Keratinocyte (primary cell): ENCODE measurements at places on chromosomes 2 and 18.

- H3K27me3 ChIP-seq = no peaks in the 10 kb centered on the region
- no peak for DNase-seq
- H3K4me3 ChIP-seq = no peak overlapping the region
- H3K4me1 ChIP-seq = no peaks in the 10 kb centered on the region
- H3K36me3 ChIP-seq = no peaks in the 10 kb centered on the region
- H3K27ac ChIP-seq = no peak overlapping the region
Measured at GRCh38 chr2:75153221-75153620, 46.1 kb downstream of the TACR1 start.

DNA sequence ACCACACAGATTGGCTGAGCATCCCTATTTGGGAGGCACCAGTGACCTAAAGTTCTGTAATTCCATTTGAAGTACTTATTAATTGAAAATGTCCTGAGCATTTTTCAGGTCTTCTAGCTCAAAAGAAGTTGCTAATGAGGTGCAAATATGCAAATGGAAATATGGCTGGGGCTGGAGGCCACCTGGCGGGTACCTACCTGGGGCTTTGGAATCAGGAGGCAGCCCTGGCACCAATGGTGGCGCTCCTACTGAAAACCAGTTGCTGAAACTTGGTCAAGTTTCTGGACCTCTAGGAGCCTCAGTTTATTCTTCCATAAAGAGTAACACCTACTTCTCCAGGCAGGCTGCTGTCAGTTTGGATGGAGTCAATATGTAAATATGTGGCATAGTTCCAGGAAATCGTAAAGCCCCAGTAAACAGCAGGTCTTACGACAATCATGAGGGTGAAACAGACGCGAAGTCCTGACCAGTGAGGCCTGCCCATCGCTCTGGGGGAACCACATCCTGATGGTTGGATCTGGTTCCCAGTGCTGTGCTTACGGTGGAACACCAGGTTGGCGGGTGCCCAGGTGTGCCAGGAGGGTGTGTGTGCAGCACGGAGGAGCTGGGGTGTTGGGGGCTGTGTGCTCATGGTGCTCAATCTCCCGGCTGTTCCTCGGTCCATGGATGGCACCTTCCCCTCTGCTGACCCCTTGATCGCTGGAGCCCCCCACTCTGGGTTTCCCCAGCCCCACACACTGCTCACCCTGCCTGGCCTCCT is 186.1 kb downstream of the TWIST2 start:
- no peak overlapping the region for H3K27ac ChIP-seq
- no peaks in the 10 kb centered on the region for H3K36me3 ChIP-seq
- H3K27me3 ChIP-seq = peaks cover 23% of the 10 kb centered on the region
- DNase-seq = no peak
- no peak overlapping the region for H3K4me3 ChIP-seq

DNA sequence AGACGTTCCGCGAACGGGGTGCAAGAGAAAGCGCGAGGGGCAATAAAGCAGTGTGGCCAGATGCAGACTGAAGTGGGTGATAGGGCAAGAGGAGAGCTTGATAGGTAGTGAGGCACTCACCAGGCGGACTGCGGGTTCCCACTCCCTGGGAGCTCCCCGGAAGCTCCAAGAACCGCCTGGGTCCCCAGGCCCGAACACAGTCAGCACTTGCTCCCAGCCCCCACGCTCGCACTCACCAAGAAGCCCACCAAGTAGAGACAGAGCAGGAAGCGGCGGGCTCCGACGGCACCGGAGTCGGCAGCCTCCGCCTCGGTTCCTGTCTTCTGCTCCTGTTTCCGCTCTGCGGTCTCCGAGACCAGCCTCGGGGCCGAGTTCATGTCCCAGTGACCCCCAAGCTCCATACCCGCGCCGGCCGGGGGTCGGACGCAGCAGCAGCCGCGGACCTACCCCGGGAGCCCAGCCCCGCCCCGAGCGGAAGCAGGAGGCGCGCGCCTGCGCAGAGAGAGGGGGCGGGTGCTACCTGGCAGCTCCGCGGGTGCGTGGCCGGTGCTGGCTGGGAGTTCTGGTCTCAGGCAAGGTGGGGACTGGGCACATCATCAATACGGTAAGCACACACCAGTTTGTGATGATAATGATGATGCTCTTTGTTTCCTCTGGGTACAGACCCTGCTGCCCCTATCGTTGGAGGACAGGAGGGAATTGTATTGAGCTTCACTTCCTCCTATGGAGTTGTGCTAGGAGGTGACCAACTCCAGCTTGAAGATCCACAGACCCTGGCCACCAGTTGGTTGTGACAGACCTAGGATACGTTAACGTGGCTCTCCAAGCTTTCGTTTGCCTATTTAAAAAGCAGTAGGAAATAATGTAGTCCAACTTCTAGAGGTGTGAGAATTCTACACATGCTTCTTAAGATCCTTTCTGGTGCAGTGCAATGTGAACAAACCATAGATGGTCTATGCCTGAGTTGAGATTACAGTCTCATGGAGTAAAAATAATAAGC is 25.1 kb upstream of the TMEM182 start:
- H3K4me1 ChIP-seq = peaks cover 14% of the 10 kb centered on the region
- DNase-seq = peak; percentile 32
- H3K27ac ChIP-seq = peak overlapping the region; percentile 62

- no peaks in the 10 kb centered on the region for H3K36me3 ChIP-seq
- no peak overlapping the region for H3K4me3 ChIP-seq
- peaks cover 19% of the 10 kb centered on the region for H3K27me3 ChIP-seq
- DNase-seq = no peak
Measured at GRCh38 chr2:30765191-30765590, 42.1 kb downstream of the CAPN13 start.

GRCh38 chr2:46299365-46300263 is 2.4 kb downstream of the EPAS1 start:
- H3K4me3 ChIP-seq = peak overlapping the region; percentile 93
- H3K27me3 ChIP-seq = no peaks in the 10 kb centered on the region
- peaks cover 24% of the 10 kb centered on the region for H3K4me1 ChIP-seq
- peaks cover 3% of the 10 kb centered on the region for H3K36me3 ChIP-seq
- H3K27ac ChIP-seq = peak overlapping the region; percentile 88
- no peak for DNase-seq

- no peak overlapping the region for H3K27ac ChIP-seq
- H3K36me3 ChIP-seq = no peaks in the 10 kb centered on the region
- H3K27me3 ChIP-seq = no peaks in the 10 kb centered on the region
- no peak for DNase-seq
- no peaks in the 10 kb centered on the region for H3K4me1 ChIP-seq
- no peak overlapping the region for H3K4me3 ChIP-seq
Measured at GRCh38 chr18:37778417-37779165, 213.0 kb upstream of the CELF4 start.

GRCh38 chr18:2515908-2516625 is 55.2 kb downstream of the METTL4 start:
- peaks cover 20% of the 10 kb centered on the region for H3K4me1 ChIP-seq
- peak; percentile 92 for DNase-seq
- H3K36me3 ChIP-seq = no peaks in the 10 kb centered on the region
- H3K4me3 ChIP-seq = no peak overlapping the region

DNA sequence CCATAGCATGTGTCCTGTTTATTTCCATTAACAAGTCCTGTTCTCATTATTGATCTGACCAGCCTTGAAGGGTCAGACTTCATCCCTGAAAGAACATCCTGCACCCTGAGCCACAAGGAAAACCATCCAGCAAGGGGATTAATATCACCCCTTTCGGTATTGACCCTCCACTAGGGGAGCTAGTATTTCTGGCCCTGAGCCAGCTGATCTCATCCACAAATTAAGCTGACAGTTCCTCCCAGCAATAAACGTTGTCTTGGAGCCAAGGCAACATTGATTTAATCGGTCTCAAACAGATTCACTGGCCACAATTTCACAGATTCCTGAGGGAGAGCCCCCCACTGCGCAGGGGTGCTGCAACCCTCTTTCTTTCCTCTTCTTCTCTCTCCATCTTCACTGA is 353.1 kb upstream of the FANCL start:
- H3K36me3 ChIP-seq = no peaks in the 10 kb centered on the region
- H3K4me1 ChIP-seq = no peaks in the 10 kb centered on the region
- no peak overlapping the region for H3K27ac ChIP-seq
- H3K27me3 ChIP-seq = no peaks in the 10 kb centered on the region
- no peak overlapping the region for H3K4me3 ChIP-seq

DNA sequence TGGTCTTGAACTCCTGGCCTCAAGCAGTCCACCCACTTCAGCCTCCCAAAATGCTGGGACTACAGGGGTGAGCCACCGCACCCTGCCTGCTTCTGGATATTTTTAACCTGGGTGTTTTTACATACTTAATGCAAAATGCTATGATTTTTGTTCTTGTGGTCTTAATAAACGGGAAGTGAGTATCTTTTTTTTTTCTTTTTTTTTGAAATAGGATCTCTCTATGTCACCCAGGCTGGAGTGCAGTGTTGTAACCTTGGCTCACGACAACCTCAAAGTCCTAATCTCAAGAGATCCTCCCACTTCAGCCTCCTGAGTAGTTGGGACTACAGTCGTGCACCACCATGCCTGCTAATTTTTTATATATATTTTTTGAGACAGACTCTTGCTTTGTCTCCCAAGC is 19.2 kb upstream of the ASXL2 start:
- no peaks in the 10 kb centered on the region for H3K36me3 ChIP-seq
- H3K27ac ChIP-seq = no peak overlapping the region
- H3K27me3 ChIP-seq = no peaks in the 10 kb centered on the region
- no peak for DNase-seq
- H3K4me1 ChIP-seq = no peaks in the 10 kb centered on the region

DNA sequence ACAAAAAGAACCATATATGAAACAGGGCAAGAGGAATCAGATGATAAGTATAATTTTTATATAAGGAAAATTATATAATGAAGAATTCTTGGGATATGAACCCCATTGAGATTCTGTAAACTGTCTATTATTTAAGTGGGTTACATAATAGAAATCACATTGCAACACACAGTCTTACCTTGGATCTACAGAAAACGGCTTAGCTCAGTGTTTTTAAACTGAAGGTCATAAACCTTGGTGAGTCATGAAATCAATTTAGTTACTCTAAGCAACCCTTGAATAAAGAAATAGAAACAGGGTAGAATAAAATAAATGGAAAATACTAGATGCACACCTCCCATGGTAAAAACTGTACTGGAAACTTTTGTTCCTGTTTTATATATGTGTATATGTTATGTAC is 50.7 kb downstream of the METTL8 start:
- H3K36me3 ChIP-seq = peaks cover 1% of the 10 kb centered on the region
- H3K4me1 ChIP-seq = no peaks in the 10 kb centered on the region
- no peak for DNase-seq

GRCh38 chr2:217960351-217960750 is 42.4 kb downstream of the TNS1 start:
- H3K36me3 ChIP-seq = no peaks in the 10 kb centered on the region
- peaks cover 17% of the 10 kb centered on the region for H3K27me3 ChIP-seq
- no peak for DNase-seq
- H3K4me1 ChIP-seq = peaks cover 3% of the 10 kb centered on the region

DNA sequence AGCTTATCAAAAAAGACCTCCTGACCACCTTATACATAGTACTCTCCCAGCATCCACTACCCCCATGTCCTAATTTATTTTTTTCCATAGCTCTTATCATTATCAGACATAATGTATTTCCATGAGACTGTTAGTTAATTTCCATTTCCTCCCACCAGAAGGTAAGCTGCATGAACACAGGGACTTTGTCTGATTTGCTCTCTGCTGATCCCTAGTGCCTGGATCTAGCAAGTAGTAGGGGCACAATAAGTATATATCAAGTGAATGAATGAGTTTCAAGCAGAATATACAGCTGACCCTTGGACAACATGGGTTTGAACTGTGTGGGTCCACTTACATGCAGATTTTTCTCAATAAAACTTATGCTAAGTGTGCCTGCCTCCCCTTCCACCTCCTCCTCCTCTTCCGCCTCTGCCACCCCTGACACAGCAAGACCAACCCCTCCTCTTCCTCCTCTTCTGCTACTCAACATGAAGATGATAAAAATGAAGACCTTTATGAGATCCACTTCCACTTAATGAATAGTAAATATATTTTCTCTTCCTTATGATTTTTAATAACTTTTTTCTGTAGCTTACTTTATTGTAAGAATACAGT is 53.8 kb downstream of the CTAGE1 start:
- peaks cover 19% of the 10 kb centered on the region for H3K27me3 ChIP-seq
- no peak for DNase-seq
- H3K36me3 ChIP-seq = no peaks in the 10 kb centered on the region
- H3K4me1 ChIP-seq = no peaks in the 10 kb centered on the region
- H3K27ac ChIP-seq = no peak overlapping the region
- H3K4me3 ChIP-seq = no peak overlapping the region

GRCh38 chr2:98385050-98385699 is 38.9 kb downstream of the CNGA3 start:
- no peak overlapping the region for H3K4me3 ChIP-seq
- peaks cover 22% of the 10 kb centered on the region for H3K27me3 ChIP-seq
- no peak overlapping the region for H3K27ac ChIP-seq
- peak; percentile 30 for DNase-seq

DNA sequence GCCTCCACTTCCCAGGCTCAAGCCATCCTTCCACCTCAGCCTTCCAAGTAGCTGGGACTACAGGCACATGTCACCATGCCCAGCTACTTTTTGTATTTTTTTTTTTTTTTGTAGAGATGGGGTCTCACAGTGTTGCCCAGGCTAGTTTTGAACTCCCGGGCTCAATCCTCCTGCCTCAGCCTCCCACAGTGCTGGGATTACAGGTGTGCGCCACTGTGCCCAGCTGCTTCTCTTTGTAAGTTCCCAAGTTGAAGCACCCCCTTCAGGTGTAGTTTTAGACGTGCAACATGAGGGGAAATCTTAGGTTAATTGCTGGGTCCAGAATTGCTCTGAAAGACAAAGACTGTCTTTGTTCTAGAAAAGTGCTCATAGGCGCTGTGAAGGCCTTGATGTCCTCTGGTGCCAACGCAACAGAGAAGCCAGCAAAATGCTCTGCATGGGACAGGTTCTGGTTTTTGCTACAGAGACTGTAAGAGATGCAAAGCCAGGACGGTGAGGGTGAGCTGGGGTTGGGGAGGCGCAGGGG is 46.6 kb downstream of the RRM2 start:
- no peaks in the 10 kb centered on the region for H3K4me1 ChIP-seq
- no peaks in the 10 kb centered on the region for H3K27me3 ChIP-seq
- no peak overlapping the region for H3K4me3 ChIP-seq
- no peak for DNase-seq
- H3K27ac ChIP-seq = no peak overlapping the region
- H3K36me3 ChIP-seq = no peaks in the 10 kb centered on the region

DNA sequence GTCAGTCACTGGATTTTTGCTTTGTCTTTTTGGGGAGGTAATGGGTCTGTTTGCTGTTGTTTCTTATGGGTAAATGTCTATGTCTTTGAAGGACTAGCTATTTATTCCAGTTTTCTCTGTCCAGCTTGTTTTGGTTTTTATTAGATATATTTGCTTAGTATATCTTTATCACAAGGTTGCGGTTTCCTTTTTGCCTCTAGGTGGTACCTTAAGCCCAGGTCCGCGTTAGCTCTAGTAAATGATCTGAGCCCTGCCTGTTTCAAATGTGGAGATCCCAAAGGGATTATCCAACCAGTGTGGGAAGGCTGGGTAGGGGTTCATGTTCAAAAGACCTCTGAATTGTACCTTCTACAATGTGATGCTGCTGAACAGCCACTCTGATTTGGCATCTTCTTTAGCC is 114.5 kb downstream of the MYO3B start:
- H3K27me3 ChIP-seq = no peaks in the 10 kb centered on the region
- H3K27ac ChIP-seq = no peak overlapping the region
- no peak for DNase-seq
- H3K36me3 ChIP-seq = no peaks in the 10 kb centered on the region

GRCh38 chr2:210884227-210884626 is 327.8 kb downstream of the CPS1 start:
- no peaks in the 10 kb centered on the region for H3K4me1 ChIP-seq
- no peak overlapping the region for H3K27ac ChIP-seq
- no peak for DNase-seq
- H3K27me3 ChIP-seq = no peaks in the 10 kb centered on the region
